ENCODE measurements at places on chromosomes 2 and 18.

GRCh38 chr2:71668326-71669057 lies 215.1 kb downstream of the DYSF start:
- no peak for DNase-seq

DNA sequence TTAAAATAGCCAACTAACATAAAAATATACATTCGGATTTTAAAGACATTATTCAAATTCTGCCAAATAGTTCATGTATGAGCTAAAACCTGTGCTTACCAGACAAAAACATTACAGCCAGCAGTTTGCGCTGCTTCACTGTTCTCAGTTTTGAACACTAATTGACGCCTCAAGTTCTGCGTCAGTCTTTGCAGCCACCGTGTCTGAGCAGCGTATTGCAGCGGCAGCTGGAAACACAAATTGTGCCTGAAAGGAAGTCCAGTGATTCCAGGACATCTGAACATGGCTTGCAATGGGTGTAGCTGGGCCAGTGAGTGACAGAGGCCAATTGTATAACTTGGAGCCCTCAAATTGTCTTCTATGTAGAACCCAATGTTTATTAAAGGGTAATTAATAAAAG lies 267.6 kb downstream of the TFCP2L1 start:
- no peak for DNase-seq

GRCh38 chr2:190530248-190530900 lies 4.1 kb downstream of the NEMP2 start:
- DNase-seq, result peak; percentile 27

GRCh38 chr2:190809139-190809764 lies 71.4 kb upstream of the GLS start:
- DNase-seq, result no peak

DNA sequence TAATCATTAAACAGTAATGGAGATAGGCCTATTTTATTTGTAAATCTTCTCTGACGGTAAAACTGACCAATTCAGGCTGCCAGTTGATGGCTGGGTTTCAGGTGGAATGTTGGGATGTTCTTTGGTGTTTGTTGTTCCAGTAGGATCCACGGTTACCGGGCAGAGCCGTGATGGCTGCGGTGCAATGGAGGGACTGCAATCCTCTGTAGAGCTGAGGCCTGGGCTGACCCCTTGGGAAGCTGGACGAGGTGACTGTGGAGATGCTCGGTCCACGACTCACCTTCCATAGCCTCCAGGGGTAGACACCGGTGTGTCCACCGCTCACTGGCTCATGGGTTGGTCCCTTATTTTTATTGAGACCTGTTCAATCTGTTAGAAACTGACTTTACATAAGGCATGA lies 42.5 kb downstream of the ZNF519 start:
- no peak for DNase-seq

- DNase-seq, result no peak
These were observed 63.0 kb upstream of the MSH2 start for GRCh38 chr2:47339745-47340541.

DNA sequence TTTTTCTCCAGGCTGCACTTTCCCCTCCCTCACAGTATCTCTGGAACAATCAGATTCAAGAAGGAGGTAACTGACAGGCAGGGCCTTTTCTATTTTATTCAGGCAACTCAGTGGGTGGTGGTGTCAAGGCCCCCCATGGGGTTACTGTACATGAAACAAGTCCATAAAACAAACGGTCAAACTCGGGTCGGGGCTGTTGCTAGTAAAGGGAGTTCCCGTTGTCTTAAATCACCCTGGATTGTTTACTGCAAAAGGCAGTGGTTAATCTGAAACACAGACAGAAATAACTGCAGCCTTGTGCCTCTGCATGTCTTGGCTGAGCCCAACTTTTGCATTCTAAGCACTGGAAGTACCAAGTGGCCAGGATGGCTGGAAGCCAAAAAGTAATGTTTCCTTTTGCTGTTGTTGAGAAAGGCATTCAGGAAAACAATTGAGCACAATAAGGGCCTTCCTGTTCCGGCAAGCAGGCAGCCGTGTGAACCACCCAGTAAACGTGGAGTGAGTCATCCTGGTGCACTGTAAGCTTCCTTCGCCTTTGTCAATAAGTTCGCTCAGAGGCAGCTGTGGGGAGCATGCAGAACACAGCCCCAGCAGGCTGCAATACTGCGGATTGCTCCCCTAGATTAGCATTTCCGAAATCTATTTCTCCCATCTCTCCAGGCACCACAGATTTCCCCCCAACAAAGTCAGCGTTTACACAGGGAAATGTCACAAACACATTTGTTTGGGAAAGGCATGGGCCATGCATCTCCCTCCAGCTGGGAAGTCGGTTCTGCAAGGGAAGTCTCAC lies 149.6 kb downstream of the IRS1 start:
- peak; percentile 97 for DNase-seq

GRCh38 chr2:197558393-197558792 lies 42.5 kb downstream of the MOB4 start:
- DNase-seq, result no peak

DNA sequence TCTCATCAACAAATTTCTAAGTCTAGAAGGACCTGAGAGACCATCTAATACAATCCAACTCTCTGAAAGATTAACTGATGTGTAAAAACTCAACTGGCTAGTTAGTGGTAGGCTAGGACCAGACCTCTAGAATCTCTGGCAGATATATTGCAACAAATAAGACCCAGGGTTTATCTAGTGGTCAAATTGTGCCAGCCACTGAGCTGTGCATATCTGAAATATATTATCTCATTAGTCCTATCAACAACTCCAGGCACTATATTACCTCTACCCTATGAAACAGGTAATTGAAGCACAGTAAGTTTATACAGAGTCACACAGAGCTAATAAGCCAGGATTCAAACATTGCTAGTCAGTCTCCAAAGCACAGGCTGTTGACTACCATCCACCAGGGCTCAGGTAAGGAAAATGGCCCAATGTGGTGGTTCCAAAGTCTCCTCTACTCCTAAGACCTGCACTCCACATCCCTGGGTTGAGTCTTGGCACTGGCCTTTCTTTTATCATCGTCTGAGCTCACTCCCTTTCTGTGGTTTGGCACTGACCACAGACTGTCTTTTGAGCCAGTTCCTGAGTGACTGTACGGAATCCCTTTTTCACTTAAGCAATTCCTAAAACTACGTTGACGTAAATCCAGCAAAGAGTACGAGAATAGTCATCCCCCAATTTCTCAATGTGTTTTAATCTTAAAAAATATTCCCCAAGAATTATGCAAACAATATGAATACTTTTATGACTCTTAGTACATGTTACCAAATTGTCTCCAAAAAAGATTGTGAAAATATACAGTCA lies 11.9 kb upstream of the PID1 start:
- peak; percentile 94 for DNase-seq

- DNase-seq, result peak; percentile 80
These were observed 112.0 kb upstream of the CTDP1 start for GRCh38 chr18:79567481-79568147.

- DNase-seq, result no peak
These were observed 833 bp downstream of the AFG3L2 start for GRCh38 chr18:12376034-12376753.

GRCh38 chr2:230503798-230504197 lies 87.8 kb downstream of the SP100 start:
- DNase-seq, result no peak

- DNase-seq, result no peak
These were observed 49.9 kb downstream of the UGP2 start for GRCh38 chr2:63891488-63892030.

DNA sequence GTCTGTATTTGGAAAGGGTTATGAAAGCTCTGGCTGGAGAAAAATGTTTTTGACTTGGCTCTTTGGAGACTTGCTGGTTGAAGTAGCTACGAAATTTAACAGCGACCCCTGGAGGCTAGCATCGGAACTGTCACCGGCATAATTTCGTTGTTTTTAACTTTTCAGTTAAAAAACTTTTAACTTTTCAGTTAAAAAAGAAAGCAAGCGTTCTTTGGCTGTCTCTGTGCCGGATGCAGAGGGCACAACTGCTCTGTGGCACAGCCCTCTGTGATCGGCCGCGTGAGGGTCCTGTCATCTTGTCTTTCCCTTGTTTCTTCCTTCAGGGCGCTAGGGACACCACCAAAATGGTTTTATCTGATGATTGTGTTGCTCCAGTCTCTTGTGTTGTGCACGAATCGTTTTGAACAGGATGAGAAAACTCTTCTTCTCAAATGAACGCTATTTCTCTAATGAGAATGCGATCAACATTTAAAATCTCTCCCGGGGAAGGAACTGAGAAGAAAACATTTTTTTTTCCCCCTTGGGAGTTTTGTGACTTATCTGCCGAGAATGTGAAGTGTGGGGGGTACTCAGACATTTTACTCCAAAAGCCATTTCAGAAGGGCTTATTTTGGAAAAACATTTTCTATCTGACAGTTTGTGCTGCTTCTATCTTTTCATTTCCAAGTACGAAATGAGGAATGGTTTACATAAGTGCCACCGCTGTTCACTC lies 57.1 kb downstream of the ADCYAP1 start:
- peak; percentile 15 for DNase-seq

- peak; percentile 92 for DNase-seq
These were observed 44.9 kb upstream of the YWHAQ start for GRCh38 chr2:9675415-9676351.

GRCh38 chr2:158969162-158969714 lies 798 bp downstream of the TANC1 start:
- DNase-seq, result no peak

GRCh38 chr2:154855138-154855537 lies 156.6 kb downstream of the KCNJ3 start:
- no peak for DNase-seq

GRCh38 chr2:233816771-233817170 lies 37.6 kb downstream of the HJURP start:
- DNase-seq, result no peak

DNA sequence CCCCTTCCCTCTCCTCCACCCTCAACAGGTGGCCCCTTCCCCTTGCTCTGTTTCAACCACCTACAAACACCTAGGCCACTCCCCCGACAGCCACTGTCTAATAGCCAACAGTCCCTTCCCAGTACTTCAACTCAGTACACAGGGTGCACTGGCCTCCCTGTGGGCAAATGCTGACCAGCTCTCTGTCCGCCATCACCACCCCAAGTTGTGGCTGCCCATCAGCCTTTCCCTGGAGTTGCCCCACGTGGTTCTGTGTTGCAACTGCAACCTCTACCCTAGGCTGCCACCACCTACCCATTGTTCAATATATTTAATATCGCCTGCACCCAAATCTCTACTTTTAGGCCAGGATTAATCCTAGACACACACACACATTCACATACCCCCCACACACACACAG lies 173.5 kb downstream of the MREG start:
- DNase-seq, result no peak

GRCh38 chr2:106296182-106296815 lies 102.2 kb upstream of the UXS1 start:
- DNase-seq, result no peak

GRCh38 chr2:175535631-175536030 lies 354.1 kb upstream of the ATP5MC3 start:
- no peak for DNase-seq

- no peak for DNase-seq
These were observed 88.0 kb upstream of the TTC39C start for GRCh38 chr18:23926571-23926970.

- no peak for DNase-seq
These were observed 64.5 kb upstream of the PPP1CB start for GRCh38 chr2:28687171-28687570.

DNA sequence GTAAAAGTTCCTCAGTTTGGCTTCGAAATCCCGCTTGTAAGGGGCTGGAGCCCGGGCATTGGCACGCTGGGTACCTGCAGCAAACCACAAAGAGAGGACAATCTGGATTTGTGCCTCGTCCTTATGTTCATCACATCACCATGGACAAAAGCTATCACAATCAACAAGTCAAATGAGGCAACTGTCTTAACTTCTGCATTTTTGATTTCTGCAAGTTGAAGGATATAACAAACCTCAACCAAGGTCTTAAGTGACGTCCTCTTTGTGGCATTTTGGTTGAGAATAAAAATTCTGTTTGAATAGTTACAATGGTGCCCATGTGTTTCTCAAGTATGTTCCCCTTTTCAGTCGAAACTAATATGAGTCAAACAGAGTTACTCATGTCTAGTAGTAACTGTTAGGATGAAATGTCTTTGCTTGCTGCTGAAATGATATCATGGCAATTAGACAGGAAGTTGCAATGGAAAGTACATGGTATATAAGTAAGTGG lies 70.8 kb upstream of the STK17B start:
- peak; percentile 44 for DNase-seq

GRCh38 chr2:84654414-84654813 lies 138.1 kb downstream of the DNAH6 start:
- DNase-seq, result no peak

DNA sequence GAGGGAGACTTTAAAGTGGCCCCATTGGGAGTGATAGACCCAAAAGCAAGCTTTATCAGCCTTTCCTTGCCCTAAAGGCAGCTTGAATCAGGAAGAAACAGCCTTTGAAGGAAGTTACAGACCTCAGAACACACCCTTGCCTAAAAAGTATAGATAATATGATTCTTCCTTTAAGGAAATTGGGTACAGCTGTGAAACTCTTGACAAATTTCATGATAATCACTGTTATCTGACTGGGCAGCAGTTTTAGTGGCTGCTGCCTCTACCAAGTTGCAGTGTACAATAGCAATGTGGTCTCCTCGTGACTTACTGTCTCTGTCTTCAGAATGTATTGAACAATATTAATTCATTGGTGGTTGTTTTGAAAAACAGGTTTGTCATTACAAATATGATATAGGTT lies 16.7 kb downstream of the HOXD1 start:
- DNase-seq, result no peak

GRCh38 chr2:96601382-96602292 lies 36.5 kb downstream of the KANSL3 start:
- DNase-seq, result no peak

DNA sequence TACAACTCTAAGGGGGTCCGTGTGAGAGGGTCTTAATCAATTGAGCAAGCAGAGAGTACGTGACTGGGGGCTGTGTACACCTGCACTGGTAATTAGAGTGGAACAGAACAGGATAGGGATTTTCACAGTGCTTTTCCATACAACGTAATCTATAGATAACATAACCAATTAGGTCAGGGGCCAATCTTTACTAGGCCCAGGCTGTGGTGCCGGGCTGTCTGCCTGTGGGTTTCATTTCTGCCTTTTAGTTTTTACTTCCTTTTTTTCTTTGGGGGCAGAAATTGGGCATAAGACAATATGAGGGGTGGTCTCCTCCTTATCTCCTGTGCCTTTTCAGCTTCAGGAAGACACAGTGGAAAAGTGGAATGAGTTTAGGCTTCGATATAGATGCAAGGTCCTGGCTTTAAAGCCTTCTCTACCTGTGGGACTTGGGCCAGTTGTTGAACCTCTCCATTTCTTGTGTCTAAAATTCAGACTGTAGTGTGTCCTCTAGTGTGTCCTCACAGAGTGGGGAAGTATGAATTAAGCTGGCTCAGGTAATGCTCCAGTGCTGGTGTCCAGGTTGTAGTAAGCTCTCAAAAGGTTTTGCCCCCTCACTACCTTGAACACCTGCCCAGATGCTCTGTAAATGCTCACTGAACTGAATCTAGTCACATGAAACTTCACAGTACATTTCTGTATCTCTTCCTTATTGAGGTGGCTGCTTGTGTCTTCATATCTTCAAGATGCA lies 422.8 kb downstream of the SETBP1 start:
- no peak for DNase-seq

GRCh38 chr2:40401896-40402295 lies 50.0 kb downstream of the SLC8A1 start:
- DNase-seq, result peak; percentile 94

All from foreskin fibroblast (primary cell).